Activated naive CD4-positive, alpha-beta T cell (primary cell): ENCODE measurements at places on chromosomes 5 and 9.

DNA sequence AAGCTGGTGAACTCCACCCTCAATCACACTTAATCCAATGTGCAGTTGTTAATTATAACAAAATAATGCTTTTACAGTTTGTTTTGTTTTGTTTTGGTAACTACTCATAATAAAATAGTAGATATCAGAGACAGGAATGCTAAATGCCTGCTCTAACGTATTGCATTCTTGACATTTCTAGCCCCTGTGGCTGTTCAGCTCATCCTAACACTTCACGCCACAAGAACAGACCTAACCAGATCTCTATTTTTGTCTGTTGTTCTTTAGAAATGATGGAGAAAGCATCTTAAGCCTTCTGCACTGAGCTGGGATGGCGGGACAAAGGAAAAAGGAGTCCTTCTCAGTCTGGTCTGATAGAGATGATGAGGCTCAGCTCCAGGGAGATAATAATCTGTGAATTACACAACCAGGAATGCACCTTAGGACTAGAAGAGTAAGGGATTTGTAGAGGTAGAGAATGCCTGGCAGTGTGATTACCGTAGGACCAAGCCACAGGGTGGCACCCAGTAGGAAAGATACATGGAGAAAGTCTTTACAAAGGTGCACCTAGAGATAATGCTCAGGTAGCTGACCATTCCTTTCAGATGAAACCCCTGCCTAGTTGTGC is 628.8 kb downstream of the PDE4D start:
- no peak for DNase-seq

GRCh38 chr9:137302449-137303150 is 529 bp upstream of the NRARP start:
- no peak for DNase-seq

- no peak for DNase-seq
Measured at GRCh38 chr9:95100071-95100627, 217.4 kb downstream of the FANCC start.

- DNase-seq: no peak
Measured at GRCh38 chr5:94771742-94772141, 153.3 kb downstream of the SLF1 start.

- DNase-seq: no peak
Measured at GRCh38 chr9:114722937-114723620, 41.1 kb upstream of the TEX48 start.

- no peak for DNase-seq
Measured at GRCh38 chr5:16160706-16161105, 18.9 kb downstream of the MARCHF11 start.

GRCh38 chr5:10457682-10458574 is 16.2 kb downstream of the ROPN1L start:
- DNase-seq: no peak

DNA sequence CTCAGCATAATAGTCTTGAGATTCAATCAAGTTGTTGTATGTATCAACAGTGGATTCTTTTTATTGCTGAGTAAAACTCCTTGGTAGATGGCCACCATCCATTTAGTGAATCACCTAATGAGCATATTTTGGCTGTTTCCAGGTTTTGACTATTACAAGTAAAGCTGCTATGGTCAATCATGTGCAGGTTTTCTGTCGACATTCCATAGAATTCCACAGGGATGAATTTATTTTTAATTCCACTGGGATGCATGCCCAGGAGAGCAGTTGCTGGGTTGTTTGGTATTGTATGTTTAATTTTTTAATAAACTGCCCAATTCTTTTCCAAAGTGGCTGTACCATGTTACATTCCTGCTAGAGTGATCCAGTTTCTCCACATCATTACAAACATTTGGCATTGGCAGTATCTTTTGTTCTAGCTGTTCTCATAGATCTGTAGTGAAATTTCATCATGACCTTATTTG is 10.5 kb upstream of the S1PR3 start:
- DNase-seq: no peak

- DNase-seq: no peak
Measured at GRCh38 chr9:14532456-14533115, 160.6 kb downstream of the ZDHHC21 start.
